Temporal lobe (tissue), 4 donors: ENCODE measurements at places on chromosomes 2 and 18. TPM values are rescaled to one million over a fixed set of nuclear protein-coding genes. Genes with fewer than 3 reads are reported as not detected.

POLR1A gene
- total RNA-seq = 11.1 TPM

NEB gene
- total RNA-seq = 1.7 TPM

DQX1 gene
- 0.98 TPM for total RNA-seq

PLEK gene
- 1.7 TPM for total RNA-seq

SPEG gene
- total RNA-seq = 12.3 TPM

CNDP1 gene
- total RNA-seq = 0.49 TPM

MEP1B gene
- under 0.01 TPM for total RNA-seq

ZNF24 gene
- 66.6 TPM for total RNA-seq

CRYGD gene
- total RNA-seq = 1.2 TPM

RNMT gene
- 42.0 TPM for total RNA-seq

KIF3C gene
- 112 TPM for total RNA-seq
